GM19239 (cell line): ENCODE measurements at places on chromosomes 1 and 21.

GRCh38 chr1:247104965-247105364 lies 809 bp upstream of the ZNF669 start:
- no peak for DNase-seq

DNA sequence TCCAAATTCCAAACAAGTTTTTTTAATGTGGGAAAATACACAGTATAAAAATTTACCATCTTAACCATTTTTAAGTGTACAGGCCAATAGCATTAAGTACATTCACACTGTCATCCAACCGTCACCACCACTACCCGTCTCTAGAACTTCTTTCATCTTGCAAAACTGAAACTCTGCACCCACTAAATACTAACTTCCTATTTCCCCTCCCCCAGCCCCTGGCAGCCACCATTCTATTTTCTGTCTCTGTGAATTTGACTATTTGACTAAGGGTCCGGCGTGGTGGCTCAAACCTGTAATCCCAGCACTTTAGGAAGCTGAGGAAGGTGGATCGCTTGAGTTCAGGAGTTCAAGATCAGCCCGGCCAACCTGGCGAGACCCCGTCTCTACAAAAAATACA lies 36.1 kb downstream of the CLSTN1 start:
- DNase-seq: no peak

- DNase-seq: no peak
Measured at GRCh38 chr1:207355060-207355459, 33.6 kb downstream of the CD55 start.

- no peak for DNase-seq
Measured at GRCh38 chr1:244325056-244325758, 126.5 kb downstream of the ADSS2 start.

- no peak for DNase-seq
Measured at GRCh38 chr1:81550753-81551152, 250.0 kb upstream of the ADGRL2 start.

DNA sequence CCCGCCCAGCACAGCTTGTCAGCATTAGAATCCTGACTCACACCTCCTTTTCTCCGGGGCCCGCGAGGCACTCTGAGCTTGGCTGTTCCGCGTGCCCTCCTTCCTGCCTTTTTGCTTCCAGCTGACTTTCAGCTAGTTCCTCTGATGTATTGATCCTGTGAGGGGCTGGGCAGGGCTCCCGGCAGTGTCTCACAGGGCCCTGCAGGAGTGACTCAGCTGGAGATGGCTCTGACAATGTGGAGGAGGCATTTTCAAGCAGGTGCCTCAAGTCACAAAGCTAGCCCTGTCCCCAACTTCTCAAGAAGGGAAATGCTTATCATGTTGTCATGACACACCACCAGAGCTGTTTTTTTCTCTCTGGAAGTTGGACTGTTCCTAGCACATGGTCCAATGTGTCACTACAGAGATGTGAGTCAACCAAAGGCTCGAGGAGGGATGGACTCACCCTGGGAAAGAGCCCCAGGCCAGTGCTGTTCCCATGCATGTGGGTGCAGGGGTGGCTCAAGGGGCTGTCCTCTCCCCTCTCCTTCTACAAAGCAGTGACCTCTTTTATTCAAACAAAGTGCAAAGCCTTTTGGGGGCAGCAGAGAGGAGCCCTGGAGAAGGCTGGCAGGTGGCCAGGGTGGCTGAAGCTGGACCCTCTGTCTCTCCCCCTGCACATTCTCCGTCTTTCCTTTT lies 30.6 kb downstream of the SYT6 start:
- DNase-seq: no peak

DNA sequence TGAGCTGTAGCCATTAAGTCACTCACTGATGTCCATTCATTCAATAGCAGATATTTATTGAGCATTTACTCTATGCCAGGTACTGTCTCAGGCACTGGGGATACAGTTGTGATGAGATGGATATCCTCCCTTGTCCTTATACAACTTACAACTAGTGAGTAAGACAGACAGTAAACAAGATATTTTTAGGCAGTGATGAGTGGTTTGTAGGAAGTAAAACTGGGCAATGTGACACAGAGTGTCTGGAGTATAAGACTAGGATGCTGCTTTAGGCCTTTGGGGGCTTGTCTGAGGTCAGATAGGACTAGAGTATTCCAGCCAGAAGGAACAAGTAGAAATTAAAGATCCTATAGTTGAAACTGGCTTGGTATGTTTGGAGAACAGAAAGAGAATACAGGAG lies 41.4 kb downstream of the NOS1AP start:
- DNase-seq: no peak

GRCh38 chr1:92376345-92376744 lies 77.5 kb downstream of the RPAP2 start:
- DNase-seq: no peak

GRCh38 chr1:23251812-23252211 lies 34.5 kb upstream of the HTR1D start:
- DNase-seq: no peak

DNA sequence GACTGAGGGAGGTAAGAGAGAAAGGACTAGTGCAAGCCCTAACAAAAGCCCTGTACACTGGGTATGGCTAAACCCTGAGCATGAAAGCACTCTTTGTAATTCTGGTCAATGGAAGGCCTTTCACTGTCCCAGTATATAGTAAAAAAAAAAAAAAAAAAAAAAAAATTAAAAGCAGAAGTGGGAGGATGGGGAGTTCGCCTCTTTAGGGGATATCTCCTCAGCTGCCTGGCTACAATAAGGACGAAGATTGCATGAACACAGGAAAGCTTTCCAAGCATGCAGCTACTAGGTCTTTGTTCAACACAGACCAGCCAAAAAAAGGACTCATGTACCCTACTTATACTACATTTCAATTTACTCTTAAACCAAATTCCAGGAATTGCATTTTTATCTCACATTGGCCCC lies 59.1 kb downstream of the EIF4G3 start:
- DNase-seq: no peak

DNA sequence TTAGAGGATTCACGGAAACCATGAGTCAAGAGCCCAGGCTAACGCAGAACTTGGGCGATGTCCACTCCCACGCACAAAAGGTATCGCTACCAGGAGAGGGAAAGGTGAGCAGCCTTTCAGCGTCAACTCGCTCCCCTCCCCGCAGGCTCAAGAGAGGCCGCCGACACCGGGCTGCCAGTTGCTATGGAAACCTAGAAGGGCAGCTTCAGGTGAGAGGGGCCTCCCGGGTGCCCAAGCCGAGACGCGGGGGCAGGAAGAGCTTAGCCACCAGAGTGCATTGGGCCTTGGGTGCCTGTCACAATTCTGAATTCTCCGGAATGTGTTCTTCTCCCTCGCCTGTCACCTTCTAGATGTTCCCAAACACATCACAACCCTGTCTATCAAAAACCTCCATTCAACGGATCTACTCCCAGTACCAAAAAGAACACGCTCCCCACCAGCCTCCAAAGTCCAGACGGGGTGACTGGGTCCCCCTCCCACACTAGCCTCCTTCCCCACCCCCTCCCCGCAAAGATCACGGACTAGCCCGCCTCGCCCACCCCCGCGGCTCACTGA lies 694 bp downstream of the MEAF6 start:
- DNase-seq: peak; percentile 44

GRCh38 chr21:35652196-35652595 lies 408.1 kb downstream of the SETD4 start:
- no peak for DNase-seq

- no peak for DNase-seq
Measured at GRCh38 chr1:108048301-108049177, 83.6 kb upstream of the VAV3 start.

- no peak for DNase-seq
Measured at GRCh38 chr1:112465122-112465521, 43.6 kb upstream of the WNT2B start.
